ENCODE measurements at places on chromosomes 12 and 14. TPM values are rescaled to one million over a fixed set of nuclear protein-coding genes. Genes with fewer than 3 reads are reported as not detected.

The RNF31 gene
- polyA plus RNA-seq, result 105 TPM

GRCh38 chr14:32049361-32050088 is 27.6 kb upstream of the ARHGAP5 start:
- no peak for DNase-seq

The USP15 gene
- polyA plus RNA-seq, result 201 TPM

DNA sequence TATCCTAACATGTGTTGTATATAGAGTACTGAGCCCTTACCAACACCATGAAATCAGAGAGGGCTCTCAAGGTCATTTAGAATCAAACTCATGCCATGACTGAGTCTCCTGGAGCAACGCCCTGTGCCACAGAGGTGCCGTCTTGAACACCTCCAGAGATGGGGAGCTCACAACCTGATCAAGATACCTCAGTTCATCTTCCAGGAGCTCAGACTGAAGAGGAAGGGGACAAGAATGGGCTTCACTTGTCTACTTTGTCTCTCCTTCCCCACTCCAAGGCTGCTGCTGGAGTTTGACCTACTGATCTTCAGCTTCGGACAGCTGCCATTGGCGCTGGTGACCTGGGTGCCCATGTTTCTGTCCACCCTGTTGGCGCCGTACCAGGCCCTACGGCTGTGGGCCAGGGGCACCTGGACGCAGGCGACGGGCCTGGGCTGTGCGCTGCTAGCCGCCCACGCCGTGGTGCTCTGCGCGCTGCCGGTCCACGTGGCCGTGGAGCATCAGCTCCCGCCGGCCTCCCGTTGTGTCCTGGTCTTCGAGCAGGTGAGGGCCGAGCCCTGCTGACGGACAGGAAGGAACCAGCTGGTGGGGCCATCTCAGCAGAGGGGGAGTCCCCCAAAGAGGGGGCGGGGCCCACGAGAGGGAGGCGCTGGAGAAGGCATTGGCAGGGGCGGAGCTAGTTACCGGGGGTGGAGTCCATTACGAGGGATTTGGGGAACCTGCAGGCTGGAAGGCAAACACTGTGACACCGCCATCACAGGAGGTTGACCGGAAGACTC is 12.0 kb downstream of the SOAT2 start:
- no peak for DNase-seq

DNA sequence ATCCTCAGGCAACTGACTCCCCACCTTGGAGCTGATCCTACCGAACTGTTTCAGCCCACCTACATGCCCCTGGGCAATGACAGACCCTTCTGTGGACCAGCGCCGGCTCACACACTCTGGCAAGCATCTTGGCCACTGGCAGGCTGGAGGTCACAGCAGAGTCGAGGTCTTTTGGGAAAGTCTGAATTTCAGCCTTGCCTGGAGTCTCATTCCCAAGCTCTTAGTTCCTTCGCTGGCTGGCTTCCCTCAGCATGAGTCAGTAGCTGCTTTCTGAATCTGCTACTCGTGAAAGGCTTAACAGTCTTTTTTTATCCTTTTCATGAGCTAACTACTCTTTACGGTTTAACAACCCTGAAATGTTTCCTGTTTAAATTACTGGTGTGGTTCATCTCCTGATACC is 44.5 kb downstream of the ASCL4 start:
- no peak for DNase-seq

DNA sequence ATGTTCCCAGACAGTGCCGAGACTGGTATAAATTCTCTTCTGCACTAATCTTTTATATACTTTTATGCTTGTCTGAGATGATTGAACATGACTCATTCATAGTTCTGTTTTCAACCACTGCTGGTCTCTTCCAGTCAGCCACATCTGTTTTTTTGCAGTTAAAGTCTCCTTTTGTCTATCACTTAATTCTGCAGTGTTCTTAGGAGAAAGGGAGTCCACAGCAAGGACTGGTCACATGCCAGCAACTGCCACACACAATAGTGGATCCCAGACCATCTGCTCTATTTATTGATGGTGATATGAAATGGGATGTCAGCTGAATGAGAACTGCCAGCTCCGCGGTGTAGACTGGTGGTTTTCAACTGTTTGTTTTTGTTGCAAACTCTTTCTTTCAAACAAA is 379.8 kb downstream of the MED13L start:
- DNase-seq, result no peak

DNA sequence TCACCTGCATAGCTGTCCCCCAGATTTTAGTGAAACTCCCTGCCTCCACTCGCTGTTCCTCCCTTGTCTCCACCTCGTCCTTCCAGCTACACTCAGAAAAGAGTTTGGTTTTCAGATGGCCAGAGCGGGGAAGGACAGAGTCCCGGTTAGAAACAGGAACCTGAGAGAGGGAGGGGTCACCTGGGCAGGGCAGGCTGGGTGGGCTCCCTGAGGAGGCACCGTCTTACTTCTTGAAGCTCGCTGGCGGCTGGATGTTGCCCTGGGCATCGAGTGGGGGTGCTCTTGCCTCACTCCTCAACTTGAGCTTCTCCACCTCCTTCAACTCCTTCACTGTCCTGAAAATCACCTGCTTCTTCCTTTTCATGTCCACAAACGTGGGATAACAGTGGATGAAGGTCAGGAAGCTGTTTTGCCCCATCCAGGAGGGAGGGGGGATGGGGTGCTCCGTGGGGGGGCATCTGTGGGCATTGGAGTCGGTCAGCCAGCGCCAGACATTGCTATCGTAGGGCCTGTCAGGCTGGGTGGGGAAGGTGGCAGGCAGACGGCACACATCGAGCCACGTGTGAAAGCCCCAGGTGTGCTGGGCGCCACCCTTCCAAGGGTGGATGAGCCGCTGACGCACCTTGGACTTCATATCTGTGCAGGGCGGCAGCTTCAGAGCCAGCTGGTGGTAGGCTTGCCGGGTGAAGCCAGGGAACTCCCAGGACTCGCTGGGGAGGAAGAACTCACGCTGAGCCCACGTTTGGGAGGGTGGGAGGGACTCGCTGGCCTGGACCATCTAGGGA is 2.0 kb downstream of the TEX52 start:
- no peak for DNase-seq

The ADAM20 gene
- polyA plus RNA-seq, result 0.11 TPM

DNA sequence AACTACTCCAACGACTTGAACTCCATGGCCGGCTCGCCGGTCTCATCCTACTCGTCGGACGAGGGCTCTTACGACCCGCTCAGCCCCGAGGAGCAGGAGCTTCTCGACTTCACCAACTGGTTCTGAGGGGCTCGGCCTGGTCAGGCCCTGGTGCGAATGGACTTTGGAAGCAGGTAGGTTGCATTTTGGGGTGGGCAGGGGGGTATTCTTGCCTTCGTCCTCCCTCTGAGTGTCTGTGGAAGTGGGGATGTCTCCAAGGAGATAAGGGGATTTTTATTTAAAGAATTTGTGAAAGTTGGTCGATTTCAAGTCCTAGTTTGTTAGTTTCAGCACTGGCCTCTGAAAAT is 1.3 kb downstream of the ASCL1 start:
- no peak for DNase-seq

GRCh38 chr14:99566009-99566389 is 38.0 kb downstream of the CCDC85C start:
- no peak for DNase-seq

The NTF3 gene
- 1.6 TPM for polyA plus RNA-seq

The PELI2 gene
- 8.6 TPM for polyA plus RNA-seq

DNA sequence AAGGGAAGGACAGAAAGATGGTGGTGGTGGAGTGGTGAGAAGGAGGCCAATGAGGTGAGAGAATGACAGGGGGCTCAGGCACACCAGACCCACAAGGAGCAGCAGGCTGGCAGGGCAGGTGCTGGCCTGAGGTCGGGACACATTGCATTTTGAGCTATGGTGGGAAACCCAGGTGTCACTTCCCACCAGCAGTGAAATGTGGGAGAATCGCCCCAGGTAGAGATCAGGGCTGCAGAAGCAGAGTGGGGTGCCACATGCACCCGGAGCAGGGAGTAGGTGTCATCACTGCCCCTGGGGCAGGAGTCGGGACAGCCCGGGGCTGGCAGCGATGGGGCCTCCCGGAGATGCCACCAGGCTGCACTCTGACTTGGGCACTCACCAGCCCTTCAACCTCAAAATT is 315.8 kb downstream of the BCL11B start:
- DNase-seq, result no peak

The FGF23 gene
- 0.27 TPM for polyA plus RNA-seq

The DENND5B gene
- 2.3 TPM for polyA plus RNA-seq

DNA sequence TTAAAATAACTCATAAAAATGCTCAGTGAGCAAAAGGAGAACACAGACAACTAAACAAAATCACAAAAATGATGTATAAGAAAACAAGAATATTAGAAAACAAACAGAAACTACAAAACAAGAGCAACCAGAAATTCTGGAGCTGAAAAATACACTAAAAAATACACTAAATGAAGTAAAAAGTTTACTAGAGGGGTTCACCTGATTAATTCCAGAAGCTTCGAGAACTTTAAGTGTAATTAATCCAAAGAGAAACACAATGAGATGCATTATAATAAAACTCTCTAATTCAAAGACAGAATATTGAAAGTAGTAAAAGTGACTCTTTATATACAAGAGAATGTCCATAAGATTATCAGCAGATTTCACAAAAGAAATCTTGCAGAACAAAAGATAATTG is 558.4 kb downstream of the CCER1 start:
- DNase-seq, result no peak

The TMEM119 gene
- 4.0 TPM for polyA plus RNA-seq

GRCh38 chr12:43337571-43338444 is 214.2 kb downstream of the ADAMTS20 start:
- no peak for DNase-seq

Measured in thymus (tissue), 14 donors.